Naive thymus-derived CD4-positive, alpha-beta T cell (primary cell): ENCODE measurements at places on chromosomes 13 and 19.

DNA sequence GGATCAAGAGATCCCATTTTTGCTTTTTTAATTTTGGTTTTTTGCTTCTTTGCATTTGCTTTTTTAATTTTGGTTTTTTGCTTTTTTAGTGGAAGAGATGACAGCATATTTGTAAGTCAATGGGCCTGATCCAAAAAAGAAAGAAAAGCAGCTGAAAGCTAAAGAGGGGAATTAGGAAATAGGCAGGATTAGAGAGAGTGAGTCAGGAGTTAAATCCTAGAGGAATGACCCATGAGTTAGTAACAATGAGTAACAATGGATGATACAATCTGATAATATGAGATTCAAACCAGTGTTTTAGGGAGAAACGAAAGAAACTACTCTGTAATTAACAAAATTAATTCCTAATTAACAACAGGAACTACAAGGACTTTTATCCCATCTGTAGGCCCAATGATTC is 111.2 kb upstream of the SGCG start:
- no peak for DNase-seq

GRCh38 chr13:93559718-93560117 is 333.1 kb downstream of the GPC6 start:
- no peak for DNase-seq

DNA sequence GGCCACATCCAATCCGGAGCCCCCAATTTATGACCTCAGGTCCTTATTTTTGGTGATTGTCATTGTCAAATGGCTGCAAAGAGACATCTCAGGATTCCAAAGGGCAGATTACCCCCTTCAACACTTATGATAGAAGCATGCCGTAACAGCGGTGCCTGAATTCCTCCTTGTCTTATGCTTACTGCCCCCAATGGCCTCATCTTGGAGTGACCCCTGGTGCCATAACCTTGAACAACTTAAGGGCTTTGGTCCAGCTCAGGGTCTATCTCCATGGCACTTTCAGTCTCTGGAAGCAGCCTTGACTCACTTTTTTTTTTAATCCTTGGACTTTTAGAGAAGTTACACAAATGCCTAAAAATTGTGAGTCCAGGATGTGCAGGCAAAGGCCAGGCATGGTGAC is 171.6 kb upstream of the ZNF507 start:
- no peak for DNase-seq

DNA sequence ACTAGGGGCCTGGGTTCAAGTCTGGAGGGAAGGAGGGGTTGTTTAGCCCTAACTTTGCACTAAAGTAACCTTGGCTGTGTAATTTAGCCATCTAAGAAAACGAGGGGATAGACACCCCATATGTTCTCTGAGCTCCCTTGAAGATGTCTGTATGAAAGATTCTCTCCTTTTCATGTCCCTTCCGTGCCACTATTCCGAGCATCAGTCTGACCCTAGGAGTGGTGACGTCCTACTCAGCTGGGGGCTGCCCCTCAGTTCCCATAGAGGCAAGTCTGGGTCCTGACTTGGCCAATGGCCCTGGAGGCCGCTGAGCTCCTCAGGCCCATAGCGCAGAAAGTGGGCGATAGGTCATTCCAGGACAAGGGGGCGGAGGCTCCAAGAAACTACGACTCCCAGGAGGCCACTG is 790 bp upstream of the WDFY2 start:
- no peak for DNase-seq
